ENCODE measurements at places on chromosomes 1 and 21.

GRCh38 chr21:33058957-33059356, 11.0 kb upstream of the OLIG1 start:
- DNase-seq, result no peak

DNA sequence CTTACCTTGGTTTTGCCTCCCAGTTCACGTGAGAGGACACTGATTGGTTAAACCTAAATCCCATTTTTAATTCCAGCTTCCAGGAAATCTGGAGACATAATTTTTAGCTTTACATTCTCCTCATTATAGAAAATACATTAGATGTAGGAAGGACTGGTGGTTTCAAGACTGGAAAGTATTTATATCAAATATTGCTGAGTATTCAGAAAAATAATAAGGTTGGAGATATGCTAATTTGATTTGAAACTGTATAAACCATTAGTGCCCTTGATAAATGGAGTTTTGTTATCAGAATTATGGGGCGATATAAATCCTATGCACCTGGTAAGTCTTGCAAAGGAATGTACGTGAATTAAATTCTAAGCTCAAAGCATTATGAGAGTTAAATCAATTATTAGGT, 218.0 kb upstream of the ADGRL4 start:
- DNase-seq, result no peak

DNA sequence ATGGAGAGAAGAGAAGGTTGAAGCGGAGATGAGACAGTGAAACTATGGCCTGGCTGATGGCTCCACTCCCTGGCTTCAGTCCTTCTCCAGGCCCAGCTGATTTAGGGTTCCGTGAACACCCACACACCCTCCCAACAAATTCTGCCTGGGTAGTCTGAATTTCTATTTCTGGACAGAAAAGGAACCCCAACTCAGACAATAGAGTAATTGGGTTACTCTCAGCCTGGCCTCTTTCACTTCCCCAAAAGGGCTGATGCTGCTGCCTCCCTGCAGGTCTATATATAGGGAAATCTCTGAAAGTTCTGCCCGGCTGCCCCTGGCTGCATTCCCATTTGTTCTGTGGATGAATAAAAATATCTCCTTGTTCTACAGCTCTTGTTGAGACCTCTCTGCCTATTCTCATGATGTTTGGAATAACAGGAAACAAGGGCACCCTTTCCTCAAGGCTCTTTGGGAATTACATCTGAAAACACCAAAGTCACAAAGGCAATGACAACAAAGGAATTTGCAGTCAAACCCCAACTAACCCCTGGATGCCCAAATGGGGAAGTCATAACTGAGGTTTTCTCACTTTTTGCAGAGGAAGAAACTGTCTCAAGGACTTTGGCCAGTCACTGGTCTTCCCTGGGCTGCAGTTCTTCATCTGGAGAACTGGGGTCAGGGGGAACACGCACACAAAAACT, 11.4 kb upstream of the ZSCAN20 start:
- no peak for DNase-seq

GRCh38 chr1:228894442-228894989, 159.2 kb downstream of the RHOU start:
- DNase-seq, result no peak

GRCh38 chr1:201269281-201269680, 14.0 kb upstream of the PKP1 start:
- DNase-seq, result no peak

DNA sequence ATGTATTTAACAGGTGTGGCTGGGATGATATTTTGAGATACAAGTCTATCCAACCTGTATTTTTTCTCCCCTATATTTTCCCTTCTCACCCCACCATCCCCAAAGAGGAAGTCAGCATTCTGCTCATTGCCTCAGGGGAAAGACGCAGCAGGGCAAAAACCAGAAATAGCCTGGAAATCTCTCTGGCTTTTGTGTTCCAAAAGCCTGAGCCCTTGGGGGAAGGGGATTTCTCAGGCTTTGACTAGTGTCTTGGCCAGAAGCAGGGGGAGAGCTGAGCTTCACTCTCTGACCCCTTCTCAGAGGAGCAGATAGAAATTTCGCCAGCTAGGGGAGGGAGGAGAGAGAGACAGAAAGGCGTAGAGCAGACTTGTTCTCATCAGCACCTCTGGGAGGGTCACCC, 244.7 kb downstream of the RRAGC start:
- no peak for DNase-seq

Measured in NCI-H2081 treated with DMSO at 0.1 percent for 48 hours (cell line).